ENCODE measurements at places on chromosomes 13 and 19. TPM values are rescaled to one million over a fixed set of nuclear protein-coding genes. Genes with fewer than 3 reads are reported as not detected.

ZNF541 gene
- under 0.01 TPM for total RNA-seq

KLK3 gene
- not detected for total RNA-seq

EMC10 gene
- 63.2 TPM for total RNA-seq

SMAD9 gene
- 1.9 TPM for total RNA-seq

VAV1 gene
- not detected for total RNA-seq

SIGLEC9 gene
- total RNA-seq: not detected

SLC25A41 gene
- total RNA-seq: not detected

CEACAM1 gene
- 0.32 TPM for total RNA-seq

GADD45B gene
- total RNA-seq: 27.3 TPM

DHPS gene
- 60.9 TPM for total RNA-seq

PDE4A gene
- total RNA-seq: 1.6 TPM

ZNF493 gene
- 7.0 TPM for total RNA-seq

ZGLP1 gene
- total RNA-seq: under 0.01 TPM

HS6ST3 gene
- 0.15 TPM for total RNA-seq

GAPDHS gene
- not detected for total RNA-seq

IGSF23 gene
- total RNA-seq: not detected

CLIP3 gene
- 1.9 TPM for total RNA-seq

EFNA2 gene
- 0.97 TPM for total RNA-seq

NECTIN2 gene
- 121 TPM for total RNA-seq

ZNF20 gene
- 1.9 TPM for total RNA-seq

RASIP1 gene
- total RNA-seq: 68.2 TPM

MISP3 gene
- total RNA-seq: 0.61 TPM

SELENOV gene
- total RNA-seq: not detected

PTGIR gene
- total RNA-seq: 0.32 TPM

LAIR2 gene
- total RNA-seq: not detected

SIGLEC7 gene
- not detected for total RNA-seq

TMIGD2 gene
- not detected for total RNA-seq

PINLYP gene
- total RNA-seq: 0.97 TPM

FREM2 gene
- not detected for total RNA-seq

ILF3 gene
- total RNA-seq: 110 TPM

MRI1 gene
- total RNA-seq: 46.4 TPM

RNF17 gene
- not detected for total RNA-seq

TBXA2R gene
- total RNA-seq: 0.30 TPM

MEDAG gene
- 90.3 TPM for total RNA-seq

CBY2 gene
- not detected for total RNA-seq

CERS1 gene
- 2.0 TPM for total RNA-seq

THAP8 gene
- 1.2 TPM for total RNA-seq

SIGLEC14 gene
- not detected for total RNA-seq

MBD3L3 gene
- not detected for total RNA-seq

ZNF556 gene
- not detected for total RNA-seq

KLK13 gene
- total RNA-seq: not detected

CBLC gene
- 0.30 TPM for total RNA-seq

CABP5 gene
- not detected for total RNA-seq

Data from epithelial cell of umbilical artery (primary cell).